CD4-positive, CD25-positive, alpha-beta regulatory T cell (primary cell): ENCODE measurements at places on chromosomes 2 and 18.

DNA sequence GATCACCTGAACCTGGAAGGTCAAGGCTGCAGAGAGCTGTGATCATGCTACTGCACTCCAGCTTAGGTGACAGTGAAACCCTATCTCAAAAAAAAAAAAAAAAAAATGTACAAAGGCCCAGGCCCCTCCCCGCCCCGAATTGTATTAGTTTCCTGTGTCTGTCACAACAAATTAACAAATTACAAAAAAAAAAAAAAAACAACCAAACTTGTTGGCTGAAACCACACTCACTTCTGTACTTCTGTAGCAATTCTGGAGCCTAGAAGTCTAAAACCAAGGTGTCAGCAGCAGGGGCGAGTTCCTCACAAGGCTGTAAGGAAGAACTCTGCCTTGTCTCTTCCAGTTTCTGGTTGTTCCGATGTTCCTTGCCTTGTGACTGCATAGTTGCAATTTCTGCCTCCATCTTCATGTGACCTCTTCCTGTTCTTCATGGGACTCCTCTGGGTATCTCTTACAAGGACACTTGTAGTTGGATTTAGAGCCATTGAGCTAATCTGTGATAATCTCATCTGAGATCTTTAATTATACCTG is 100.8 kb upstream of the ZSWIM2 start:
- DNase-seq, result no peak

DNA sequence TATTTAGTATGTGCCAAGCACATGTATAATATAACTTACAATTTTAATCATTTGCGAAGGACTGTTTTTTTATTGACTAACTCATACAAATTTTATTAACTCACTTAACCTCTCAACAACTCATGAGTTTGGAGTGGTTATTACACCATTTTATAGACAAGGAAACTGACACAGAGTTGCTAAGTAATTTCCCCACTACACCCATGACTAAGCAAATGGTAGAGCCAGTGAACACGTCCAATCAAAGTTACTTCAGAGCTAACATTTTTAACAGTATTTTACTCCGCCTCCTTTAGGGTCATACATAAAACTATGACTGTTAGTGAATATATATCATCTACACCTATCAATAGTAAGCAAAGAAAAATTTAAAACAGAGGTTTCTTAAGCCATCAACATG is 556.7 kb upstream of the FSIP2 start:
- DNase-seq, result no peak

DNA sequence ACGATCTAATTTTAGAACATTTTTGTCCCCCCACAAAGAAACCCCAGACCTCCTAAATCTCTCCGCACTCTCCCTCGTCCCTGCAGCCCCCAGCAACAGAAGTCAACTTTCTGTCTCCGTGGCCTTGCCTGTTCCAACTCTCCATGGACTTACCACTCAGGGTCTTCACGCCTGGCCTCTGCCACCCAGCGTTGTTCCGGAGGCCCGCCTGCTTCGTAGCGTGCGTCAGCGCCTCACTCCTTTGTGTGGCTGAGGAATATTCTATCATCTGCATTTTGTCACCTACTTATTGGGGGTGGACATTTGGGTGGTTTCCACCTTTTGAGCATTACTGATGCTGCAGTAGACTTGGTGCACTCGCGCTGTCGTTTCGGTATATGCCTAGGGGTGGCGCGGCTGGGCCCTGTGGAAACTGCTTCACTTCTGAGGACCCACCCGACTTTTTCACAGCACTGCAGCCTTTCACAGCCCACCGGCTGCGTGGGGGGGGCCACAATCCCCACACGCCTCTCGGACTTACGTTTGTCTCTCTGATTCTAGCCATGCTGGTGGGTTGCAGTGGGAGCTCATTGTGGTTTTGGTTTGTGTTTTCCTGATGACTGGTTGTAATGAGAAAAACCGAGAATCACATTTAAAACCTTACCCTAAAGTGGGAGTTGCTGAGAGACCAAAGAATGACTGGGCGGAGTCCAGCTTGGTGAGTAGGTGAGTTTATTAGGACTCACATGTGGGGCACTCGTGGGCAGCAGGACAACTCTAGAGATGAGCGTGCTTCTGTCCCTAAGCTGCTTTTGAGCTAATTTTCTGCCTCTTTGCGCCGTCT is 1.4 kb upstream of the HSBP1L1 start:
- DNase-seq, result no peak

- no peak for DNase-seq
Measured at GRCh38 chr2:163571423-163572102, 164.2 kb downstream of the FIGN start.

DNA sequence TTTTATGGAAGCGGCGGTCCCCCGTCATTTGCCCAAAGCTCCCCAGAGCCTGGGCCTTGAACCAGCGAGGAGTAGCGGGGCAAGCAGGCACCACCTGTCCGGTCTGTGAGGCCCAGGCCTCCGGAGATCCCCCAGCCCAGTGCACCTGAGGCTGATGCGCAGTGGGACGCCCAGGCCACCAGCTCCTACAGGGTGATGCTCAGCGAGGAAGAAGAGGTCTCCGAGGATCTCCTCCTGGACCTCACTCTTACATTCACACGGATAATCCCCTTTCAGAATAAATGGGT is 220.2 kb downstream of the NDUFA10 start:
- no peak for DNase-seq

DNA sequence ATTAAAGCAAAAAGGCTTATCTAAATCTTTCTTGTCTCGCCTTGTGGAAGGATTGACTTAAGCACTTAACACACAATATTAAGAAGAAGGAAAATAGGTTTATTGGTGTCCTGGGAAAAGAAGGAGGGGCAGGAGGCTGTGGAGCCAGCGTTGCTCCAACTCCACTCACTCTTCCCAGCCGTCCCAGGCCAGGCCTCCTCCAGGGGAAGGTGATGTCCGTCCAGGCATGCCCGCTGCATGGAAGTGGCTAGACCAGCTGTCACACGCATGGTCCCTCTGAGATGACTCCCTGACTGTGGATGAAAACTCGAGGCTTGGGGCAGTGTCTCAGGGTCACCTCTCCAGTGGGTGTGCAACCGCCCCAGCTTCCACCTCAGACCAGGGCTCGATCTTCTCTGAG is 281.1 kb downstream of the GALR1 start:
- DNase-seq, result no peak

DNA sequence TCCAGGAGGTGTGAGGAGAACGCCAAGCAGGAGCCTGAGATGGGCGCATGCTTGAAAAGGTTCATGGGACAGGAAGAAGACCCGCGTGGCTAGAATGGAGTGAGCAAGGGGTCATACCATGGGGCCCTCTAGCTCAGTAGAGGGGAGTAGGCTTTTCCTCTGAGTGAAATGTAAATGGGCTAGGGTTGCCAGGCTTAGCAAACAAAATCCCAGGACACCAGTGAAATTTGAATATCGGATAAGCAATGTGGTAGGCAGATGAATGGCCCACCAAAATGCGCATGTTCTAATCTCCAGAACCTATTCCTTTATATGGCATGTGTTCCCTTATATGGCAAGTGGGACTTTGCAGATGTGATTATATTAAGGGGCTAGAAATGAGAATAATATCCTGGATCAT is 174.1 kb upstream of the CCDC68 start:
- no peak for DNase-seq

- DNase-seq, result no peak
Measured at GRCh38 chr2:227834916-227835650, 21.4 kb downstream of the CCL20 start.

GRCh38 chr2:196745711-196746110 is 53.8 kb downstream of the GTF3C3 start:
- no peak for DNase-seq

DNA sequence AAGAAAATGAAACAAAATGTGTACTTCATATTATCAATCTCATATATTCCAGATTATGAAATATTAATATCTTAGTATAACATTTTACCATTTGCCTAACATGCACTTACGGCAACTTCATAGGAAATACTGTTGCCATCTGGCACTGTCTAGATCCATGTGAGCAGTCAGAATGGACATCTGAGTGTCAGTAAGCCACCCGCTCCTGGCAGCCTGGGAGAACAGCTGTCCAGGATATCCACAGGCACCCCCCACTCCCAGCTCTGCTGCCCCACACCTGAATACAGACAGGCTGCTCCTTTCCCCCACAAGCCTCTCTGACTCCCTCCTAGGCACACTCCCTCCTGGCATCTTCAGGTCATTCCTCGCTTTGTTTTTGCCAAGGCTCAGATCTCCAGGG is 127.0 kb downstream of the GAREM1 start:
- DNase-seq, result no peak

DNA sequence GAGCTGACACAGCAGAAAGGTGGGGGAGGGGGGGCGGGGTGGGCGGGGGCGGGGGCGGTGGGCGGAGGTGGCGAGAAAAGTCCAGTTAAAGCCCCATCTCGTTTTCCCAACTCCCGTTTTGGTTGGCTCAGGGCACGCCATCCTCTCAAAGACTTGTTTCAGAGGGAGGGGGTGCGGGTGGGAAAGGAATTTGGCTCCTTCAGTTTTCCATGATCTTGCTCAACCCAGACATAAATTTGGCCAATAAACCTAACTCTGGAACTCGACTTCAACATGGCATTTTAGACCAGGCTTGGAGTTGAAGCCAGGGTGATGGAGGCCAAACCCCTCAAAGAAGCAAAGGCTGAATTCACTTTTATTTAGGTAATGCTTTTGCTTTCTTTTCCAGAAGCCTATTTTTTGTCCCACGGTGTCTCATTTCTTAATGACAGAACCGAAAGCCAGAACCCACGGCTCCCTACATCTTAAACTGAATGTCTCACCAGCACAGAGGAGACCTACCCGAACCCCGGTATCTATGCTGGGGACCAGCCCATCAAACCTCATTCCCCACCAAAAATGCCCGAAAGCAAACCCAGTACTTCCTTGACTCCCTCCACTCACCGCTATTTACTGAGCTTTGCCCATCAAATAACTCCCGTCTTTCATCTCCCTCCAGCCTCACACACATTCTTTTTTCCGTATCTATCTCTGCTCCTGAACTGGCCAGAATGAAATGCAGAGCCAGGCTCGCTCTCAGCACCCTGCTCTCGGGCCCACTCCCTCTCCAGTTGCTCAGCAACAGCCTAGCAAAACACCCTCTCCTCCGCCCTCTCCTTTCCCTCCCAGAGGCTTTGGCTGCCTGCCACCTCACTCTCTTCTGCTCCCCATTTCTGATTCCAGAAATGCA is 4.3 kb downstream of the IGFBP5 start:
- no peak for DNase-seq

DNA sequence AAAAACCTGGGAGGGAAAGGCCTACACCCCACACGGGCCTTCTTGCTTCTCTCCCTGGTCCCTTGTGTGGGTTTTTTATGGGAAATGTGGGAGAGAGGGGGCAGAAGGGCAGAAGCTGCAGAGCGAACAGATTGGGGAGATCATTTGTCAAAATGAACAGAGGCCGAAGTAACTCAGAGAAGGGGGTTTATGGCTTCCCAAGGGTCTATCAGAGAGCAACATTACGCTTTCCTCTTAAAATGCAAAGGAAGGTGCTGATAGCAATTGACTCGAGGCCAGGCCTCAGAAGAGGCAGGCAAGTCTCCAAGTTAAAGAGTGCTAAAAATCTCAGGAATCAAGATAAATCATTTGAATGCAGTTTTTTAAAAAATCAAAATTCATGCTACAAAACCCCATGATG is 101.5 kb downstream of the SGPP2 start:
- DNase-seq, result no peak

- no peak for DNase-seq
Measured at GRCh38 chr18:419541-420175, 80.8 kb downstream of the COLEC12 start.

DNA sequence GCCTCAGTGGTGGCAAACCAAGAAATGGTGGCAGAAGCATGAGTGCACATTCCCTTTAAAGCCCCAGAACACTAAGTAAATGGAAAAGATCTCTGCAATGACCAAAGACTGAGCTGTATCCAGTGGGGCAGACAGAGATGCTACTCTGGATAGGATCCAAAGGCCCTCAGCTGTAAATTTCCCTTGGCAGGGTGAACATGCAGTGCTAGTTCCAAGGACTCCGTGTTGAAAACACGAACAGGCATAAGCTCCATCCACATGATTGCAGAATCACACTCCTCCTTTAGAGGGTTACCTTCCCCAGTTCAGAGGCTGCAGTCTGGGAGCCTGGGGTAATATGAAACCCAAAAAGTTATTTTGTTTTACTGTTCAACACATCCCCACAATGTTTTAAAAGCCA is 98.6 kb upstream of the KLF7 start:
- no peak for DNase-seq

GRCh38 chr2:240983361-240983995 is 14.9 kb upstream of the SNED1 start:
- peak; percentile 48 for DNase-seq

- DNase-seq, result no peak
Measured at GRCh38 chr2:29367986-29368658, 252.9 kb downstream of the CLIP4 start.

DNA sequence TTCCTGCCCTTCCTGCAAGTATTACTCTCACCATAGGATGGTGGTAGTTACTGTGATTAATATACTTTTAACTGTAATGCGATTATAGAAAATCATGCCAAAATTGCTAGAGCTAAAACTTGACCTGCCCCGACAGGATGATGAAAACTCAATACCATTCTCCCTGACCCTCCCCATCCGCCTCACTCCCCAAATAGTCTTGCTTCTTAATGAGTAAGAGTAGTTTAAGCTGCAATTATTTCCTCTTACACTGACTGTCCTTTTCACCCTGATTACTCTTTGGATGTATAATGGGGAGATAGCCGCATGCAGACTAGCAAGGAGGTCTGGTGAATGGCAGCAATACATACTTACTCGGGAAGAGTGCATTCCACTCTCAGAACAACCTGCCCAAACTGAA is 269.6 kb upstream of the SIX3 start:
- no peak for DNase-seq

DNA sequence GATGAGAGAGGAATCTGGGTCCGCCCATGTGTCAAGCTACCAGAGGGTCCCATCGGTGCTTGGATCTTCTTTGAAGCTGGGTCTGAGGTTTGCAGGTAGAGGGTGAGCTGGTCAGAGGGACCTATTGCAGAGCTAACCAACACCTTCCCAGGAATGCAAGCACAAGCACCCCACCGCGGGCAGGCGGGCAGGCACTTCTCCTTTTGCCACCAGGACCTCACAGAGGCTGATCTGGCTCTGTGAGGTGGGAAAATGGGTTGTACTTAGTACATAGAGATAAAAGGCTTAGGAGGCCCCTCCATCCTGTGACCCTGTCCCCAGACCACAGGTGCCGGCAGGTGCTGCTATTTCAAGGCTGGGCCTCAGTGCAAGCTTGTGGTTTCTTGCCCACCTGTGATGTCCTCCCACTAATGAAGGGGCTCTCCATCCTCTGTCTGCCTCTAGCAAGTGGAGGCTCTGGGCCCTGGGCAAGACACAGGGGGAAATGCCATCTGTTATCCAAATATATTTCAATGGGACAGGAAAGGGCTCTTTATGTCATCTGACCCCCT is 31.4 kb upstream of the IL37 start:
- no peak for DNase-seq

GRCh38 chr2:237911363-237912017 is 52.1 kb downstream of the RAMP1 start:
- no peak for DNase-seq
